ENCODE measurements at places on chromosomes 13 and 19.

DNA sequence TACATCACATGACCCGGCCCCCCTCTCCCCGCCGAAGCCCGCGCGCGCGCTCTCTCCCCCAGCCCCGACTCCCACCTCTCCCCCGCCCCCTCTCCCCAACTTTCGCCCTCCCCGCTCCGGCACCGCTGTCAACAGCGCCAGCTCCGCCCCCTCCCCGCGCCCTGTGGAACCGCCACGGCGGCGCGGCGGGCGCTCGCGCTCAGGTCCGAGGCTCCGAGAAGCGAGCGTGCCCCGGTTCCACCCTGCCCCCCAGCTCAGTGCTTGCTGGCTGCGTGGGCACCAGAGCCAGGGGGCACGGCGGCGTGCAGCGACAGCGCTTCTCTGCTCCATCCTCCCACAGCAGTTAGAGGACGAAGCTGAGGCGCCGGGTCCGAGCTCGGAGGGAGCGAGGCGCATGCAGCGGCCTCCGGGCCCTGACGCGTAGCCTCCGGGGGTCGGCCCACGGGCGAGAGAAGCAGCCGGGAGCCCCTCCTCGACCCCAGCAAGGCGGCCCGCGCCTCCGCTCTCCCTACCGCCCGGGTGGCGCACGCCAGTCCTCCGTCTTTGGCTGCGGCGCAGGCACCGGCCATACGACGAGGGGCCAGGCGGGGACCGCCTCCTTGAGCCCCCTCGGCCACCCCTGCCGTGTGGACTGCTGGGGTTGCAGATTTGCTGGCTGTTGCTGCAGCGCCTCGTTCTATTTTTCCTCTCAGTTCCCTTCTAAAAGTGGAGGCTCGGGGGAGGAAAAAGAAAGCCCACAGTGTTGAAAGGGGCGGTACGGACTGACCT is 109.5 kb downstream of the KCNRG start:
- DNase-seq: peak; percentile 82

DNA sequence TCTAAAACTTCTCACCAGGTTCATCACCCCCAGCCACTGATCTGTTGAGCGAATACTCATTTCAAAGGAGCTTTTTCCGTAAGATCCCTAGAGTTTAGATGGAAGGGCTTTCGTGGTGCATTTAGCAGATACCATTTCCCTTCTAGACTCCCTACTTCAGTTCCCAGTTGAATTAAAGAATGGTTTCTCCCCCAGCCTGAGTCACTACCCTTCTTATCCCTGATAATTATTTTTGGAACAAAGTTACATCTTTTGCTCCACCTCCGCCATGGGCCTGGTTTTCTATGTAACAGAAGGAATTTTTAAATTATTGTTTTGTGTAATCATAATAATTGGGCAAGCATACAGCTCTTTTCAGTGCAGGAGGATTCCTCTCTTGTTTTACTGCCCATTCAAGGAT is 22.0 kb downstream of the USPL1 start:
- no peak for DNase-seq

DNA sequence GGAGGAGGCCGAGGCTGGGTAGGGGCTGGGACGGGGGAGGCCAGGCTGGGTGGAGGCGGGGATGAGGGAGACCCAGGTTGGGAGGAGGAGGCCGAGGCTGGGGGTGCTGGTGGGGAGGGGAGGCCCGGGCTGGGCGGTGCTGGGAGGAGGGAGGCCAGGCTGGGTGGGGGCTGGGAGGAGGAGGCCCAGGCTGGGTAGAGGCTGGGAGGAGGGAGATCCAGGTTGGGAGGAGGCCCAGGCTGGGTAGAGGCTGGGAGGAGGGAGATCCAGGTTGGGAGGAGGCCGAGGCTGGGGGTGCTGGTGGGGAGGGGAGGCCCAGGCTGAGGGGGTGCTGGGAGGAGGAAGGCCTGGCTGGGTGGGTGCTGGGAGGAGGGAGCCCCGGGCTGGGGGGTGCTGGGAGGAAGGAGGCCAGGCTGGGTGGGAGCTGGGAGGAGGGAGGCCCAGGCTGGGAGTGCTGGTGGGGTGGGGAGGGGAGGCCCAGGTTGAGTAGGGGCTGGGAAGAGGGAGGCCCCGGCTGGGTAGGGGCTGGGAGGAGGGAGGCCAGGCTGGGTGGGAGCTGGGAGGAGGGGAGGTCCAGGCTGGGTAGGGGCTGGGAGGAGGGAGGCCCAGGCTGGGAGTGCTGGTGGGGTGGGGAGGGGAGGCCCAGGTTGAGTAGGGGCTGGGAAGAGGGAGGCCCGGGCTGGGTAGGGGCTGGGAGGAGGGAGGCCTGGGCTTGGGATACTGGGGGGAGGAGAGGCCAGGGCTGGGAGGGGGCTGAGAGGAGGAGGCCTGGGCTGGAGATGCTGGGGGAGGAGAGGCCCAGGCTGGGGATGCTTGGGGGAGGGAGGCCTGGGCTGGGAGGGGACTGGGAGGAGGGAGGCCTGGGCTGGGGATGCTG is 10.7 kb downstream of the TPGS1 start:
- DNase-seq: no peak

- no peak for DNase-seq
These were observed 16.3 kb downstream of the ZNF507 start for GRCh38 chr19:32361574-32362317.

GRCh38 chr13:51270623-51271415 is 48.6 kb downstream of the FAM124A start:
- DNase-seq: no peak

DNA sequence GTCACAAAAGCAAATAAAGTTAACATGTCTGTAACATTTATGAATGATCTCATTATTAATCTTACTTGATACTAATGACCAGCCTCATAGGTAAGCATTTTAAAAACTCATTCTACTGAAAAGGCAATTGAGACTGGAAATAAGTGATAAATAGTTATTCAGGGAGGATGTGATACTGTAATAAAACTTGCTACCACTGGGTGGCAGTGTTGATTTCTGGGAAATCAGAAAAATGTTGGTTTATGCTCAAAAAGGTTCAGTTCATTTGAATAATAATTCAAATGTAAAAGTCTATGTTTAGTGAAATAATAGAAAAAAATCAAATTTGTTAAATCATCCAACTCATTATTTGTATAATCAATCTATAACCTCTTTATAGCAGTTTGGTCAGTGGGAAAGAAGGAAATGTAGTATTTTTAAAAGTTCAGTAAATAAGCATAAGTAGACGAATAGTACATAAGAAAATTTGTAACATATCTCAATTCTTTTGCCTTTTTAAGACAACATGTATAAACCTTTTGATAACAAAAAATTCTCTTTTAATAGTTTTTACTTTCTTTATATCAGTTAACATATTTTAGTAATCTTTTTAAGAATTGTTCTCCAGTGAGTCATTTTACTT is 9.6 kb downstream of the ABHD13 start:
- no peak for DNase-seq

GRCh38 chr19:43372462-43372861 is 19.0 kb downstream of the CD177 start:
- no peak for DNase-seq

DNA sequence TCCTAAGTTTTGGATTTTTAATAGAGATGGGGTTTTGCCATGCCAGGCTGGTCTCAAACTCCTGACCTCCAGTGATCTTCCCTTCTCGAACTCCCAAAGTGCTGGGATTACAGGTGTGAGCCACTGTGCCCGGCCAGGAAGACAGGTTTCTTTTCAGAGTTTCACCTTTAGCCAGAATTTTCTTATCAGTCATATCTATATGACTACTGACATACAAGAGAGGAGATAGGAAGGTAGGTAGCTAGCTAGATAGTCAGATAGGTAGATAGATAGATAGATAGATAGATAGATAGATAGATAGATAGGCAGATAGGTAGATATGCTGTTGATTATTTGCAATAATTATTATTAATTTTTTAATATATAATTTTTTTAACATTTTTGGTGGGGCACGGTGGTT is 7.6 kb downstream of the CBLC start:
- DNase-seq: no peak

- DNase-seq: no peak
These were observed 182.8 kb upstream of the TSHZ3 start for GRCh38 chr19:31532034-31532433.

DNA sequence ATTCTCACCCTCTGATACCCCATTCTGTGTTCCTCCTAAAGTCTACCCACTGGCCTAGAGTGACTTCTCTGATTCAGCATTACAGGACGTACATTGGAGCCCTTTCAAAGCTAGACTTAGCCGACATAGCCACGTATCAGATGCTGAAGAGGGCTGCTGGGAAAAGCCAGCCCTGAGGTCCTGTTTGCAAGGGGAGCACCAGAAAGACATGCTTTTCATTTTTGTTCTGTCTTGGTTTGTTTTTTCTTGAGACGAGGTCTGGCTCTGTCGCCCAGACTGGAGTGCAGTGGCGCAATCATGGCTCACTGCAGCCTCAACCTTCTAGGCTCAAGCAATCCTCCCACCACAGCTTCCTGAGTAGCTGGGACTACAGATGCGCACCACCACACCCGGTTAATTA is 6.3 kb upstream of the ZSWIM4 start:
- DNase-seq: no peak

DNA sequence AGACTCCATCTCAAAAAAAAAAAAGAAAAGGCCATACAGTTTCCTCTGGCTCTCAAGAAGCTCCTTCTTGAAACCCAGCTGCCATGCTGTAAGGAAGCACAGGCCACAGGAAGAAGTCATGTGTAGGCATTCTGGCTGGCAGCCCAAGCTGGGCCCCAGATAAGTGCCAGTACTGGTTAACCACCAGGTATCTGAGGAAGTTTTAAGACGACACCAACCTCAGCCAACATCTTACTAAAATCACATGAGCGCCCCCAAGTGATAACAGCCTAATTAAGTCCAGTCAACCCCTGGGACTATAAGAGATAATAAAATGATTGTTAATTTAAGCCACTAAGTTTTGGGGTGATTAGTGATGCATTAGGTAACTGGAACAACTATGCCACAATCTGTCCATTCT is 27.4 kb upstream of the AKT2 start:
- no peak for DNase-seq

All from stimulated activated CD4-positive, alpha-beta T cell treated with anti-CD3 and anti-CD28 coated beads, Interleukin-1b, Interleukin-23, amount 100 ng/mL, for 1 hour (primary cell).